ENCODE measurements at places on chromosomes 3 and 15.

DNA sequence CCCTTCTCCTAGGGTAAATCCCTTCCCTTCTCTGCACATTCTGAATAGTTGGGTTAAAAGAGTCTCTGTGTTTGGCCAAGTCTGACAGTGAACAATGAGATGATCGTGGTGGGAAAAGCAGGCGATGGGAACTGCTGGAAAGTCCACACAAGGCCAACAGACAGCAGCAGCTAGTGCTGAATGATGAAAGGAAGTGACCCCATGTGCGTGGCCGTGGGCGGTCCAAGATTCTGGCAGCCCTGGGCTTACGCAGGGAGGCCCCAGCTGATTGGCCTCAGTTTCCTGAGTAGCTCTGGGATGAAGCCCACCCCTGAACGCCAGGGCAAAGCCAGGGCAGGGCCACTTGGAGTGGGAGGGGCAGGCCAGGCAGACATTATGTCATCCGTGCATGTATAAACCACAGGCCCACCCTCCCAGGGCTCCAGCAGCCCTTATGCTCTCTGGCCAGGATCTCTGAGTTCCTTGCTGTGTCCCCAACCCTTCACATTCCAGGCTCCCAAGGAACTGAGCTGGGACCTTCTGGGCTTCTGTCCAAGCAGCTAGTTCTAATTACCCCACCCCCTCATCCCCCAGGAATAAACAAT is 57.8 kb downstream of the CDC25A start:
- DNase-seq: peak; percentile 82

DNA sequence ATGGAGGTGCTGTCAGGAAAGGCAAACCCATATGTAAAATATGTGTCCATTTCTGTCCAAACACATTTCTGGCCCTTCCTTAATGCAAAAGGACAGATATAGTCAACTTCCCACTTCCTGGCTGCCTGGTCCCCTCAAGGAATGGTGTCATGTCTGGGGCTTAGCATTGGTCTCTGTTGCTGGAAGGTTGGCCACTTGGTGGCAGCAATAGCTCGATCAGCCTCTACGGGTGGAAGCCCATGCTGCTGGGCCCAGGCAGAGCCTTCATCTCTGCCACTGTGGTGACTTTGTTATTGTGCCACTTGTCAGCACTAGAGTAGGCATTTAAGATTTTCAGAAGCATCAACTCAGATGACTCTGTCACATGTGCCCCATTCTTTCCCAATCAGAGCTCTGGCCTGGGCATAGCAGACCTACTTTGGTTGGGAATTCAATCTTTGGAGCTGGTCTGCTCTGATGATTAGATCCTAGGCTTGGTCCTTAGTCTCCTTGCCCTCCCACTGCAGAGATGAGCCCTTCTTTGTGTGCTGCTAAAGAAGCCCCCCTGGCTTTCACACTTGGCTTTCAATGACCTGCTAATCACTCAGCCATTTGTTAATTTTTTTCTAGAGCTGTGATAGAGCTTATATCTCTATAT is 51.0 kb upstream of the SPSB4 start:
- no peak for DNase-seq

DNA sequence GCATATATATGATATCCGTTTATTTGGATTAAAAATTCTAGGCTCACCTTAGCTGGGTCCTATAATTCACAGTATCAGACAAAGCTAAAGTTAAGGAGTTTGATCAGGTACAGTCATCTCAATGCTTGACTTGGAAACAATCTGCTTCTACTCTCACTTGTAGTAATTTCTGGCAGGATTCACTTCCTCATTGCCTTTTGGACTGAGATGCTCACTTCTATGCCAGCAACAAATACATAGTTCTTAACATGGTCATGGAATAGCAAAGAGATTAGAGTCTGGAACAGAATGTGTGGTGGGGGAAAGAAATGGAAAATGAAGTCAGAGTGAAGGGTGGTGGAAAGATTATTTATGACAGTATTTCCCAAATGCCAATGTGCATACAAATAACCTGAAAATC is 693.6 kb downstream of the CADM2 start:
- DNase-seq: no peak

GRCh38 chr3:155891321-155891720 is 20.9 kb downstream of the GMPS start:
- DNase-seq: no peak

GRCh38 chr3:64541803-64542202 is 146.0 kb downstream of the ADAMTS9 start:
- DNase-seq: no peak

DNA sequence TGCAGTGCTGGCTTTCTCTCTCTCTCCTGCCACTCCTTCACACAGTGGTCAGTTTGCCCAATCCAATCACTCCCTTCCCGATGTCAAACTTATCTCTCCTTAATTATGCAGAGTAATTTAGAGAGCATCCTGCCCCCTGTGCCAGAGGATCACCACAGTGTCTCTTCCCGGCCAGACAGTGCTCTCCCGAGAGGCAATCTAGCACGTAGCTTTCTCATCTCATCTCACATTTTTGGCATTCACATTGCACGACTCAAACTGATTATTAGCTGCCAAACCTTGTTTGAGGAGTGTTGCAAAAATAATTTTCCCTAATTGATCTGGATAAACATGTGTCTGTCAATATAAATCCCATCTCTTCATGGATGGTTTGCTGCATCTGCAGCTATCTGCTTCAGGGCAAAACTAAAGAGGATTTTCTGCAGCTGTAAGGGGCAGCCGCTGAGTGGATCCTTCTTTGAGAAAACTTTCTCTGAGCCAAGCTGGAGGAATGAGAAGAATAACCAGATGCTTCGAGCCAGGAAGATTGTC is 37.8 kb downstream of the SSUH2 start:
- DNase-seq: no peak

DNA sequence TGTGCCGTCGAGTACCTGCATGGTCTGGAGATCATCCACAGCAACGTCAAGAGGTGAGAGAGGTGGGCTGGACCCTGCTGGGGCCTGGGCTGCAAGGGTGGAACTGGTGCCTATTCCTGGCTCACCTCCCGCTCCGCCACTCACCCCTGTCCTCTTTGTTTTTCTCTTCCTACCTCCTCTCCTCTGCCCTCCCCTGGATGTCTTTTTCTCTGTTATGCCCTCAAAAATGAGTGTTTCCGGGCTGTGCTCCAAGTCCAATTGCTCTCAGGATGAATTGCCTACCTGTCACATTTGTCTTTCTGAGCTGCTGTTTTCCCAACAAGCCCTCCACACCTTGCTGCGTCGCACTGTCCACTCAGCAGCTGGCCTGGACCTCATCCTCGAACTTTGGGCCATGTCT is 28.5 kb upstream of the TATDN2 start:
- no peak for DNase-seq

- DNase-seq: no peak
Observed at GRCh38 chr3:14346191-14346590, 56.2 kb upstream of the SLC6A6 start.

DNA sequence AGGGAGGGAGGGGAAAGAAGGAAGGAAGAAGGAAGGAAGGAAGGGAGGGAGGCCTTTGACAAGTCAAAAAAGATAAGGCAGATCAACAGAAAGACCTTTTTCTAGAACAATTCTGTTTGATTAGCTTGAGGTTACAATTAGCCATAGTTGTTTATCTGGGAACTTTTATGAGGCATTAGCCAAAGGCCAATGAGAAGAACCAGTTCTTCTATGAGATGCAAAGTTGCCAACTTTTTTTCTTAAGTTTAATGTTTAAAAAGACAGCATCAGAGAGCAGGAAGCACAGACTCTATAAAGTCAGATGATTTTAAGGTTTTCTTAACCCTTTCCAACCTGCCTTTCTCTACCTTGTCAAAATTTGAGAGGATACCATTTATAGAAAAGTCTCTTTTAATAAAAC is 301.3 kb upstream of the NR2F2 start:
- DNase-seq: no peak

DNA sequence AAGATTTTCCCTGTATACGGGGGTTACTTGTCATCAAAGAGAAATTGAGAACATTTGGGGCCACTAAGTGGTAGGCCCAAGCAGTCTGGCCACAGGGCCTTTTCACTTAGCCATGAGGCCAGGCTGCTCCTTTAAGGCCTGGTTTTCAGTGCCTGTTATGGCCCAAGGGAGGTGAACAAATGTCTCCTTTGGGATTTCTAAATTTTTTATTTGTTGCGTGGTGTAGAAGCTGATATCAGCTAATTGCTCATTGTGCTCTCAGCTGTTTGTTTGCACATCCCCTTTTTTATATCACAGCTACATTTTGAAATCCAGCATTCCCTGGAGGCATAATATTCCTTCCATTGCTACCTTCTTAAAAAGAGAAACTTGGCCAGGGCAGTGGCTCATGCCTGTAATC is 48.5 kb downstream of the RLBP1 start:
- no peak for DNase-seq

GRCh38 chr15:78955355-78955754 is 10.5 kb upstream of the CTSH start:
- no peak for DNase-seq

DNA sequence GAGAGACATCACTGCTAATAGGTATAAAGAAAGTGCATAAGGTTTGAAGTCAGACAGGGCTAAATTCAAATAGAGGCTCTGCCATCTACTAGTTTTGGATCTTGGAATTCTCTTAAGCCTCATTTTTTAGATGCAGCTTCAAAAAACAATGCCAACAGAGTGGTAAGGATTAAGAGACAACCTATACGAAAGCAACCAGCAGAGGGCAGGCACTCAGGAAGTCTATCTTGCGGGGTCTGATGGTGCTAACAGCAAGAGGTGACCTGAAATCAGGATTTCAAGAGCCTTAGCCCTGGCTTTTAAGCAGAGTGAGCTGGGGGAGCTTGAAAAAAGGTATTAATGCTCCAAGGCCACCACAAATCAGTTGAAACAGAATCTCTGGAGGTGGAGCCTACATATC is 40.7 kb downstream of the LDHAL6B start:
- DNase-seq: peak; percentile 22

DNA sequence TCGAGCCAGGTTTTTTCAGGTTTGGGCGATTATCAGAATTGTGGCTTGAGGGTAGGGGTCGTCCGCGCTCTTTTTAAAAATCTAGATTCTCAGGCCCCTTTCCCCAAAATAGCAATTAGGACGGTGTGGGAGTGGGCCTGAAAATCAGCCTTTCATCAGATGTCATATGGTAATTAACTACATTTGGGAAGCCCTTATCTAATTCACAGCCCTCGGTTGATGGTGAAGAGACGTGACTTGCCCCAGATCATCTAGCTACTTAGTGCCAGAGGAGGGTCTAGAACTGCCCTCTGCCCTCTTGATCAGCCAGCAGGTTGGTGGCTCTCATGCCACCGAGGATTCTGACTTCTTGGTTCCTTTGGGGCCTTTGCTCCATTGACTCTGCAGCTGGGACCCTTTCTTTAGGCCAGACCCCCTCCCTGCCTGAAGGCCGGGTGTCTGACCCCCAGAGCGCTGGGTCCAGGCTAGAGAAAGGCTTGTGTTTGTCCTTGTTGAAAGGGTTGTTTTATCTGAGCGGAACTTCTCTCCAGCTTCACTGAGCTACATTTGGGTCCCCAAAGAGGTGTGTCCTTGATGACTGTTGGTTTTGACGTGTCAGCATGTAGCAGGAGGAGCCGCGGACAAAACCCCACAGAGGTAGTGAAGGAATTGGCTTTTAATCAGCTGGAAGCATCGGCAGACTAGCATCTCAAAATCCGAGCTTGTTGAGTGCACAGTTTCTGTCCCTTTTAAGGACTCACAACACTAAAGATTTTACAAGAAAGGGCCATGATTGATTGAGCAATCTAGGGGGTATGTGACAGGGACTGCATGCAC is 857 bp downstream of the AEN start:
- no peak for DNase-seq

GRCh38 chr15:44468709-44469385 is 41.4 kb downstream of the CTDSPL2 start:
- DNase-seq: no peak

DNA sequence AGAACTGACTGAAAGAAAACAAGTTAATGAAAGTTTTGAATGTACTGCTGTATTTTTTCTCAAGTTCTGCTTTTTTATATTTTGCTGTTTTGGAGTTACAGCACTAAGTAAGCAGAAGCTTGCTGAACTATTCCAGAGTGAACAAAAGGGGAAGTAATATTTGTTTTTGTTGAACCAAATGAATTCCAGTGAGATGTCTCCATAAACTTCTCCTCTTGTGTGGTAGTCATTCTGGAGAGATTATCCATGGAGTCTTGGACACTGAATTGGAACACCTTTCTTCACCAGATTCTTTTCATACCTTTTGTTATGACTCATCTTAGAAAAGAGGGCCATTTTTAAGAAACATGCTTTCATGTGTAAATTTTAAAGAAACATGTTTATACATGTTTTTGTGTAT is 8.8 kb downstream of the ANKUB1 start:
- no peak for DNase-seq

- DNase-seq: no peak
Observed at GRCh38 chr3:113660896-113661295, 35.5 kb downstream of the USF3 start.

GRCh38 chr3:143163562-143164100 is 44.1 kb downstream of the CHST2 start:
- no peak for DNase-seq

GRCh38 chr15:63226155-63226883 is 36.9 kb downstream of the RAB8B start:
- no peak for DNase-seq

GRCh38 chr3:194306109-194306686 is 44.9 kb downstream of the CPN2 start:
- DNase-seq: no peak

DNA sequence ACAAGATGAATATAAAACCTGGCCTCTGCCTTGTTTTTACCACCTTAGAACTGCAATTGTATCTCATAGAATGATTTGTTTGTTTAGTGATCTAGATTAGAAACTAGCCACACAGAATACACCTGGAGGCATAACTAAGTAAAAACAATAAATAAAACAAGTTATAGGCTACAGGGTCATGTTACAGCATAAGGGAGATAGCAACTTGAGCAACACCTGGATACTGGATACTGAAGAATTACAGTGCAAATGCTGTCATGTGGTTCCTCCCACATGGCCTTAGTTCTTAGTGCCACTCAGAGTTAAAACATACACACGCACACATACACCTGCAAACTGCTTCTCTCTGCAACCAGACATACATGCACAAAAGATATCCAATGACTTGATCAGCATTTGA is 563.4 kb upstream of the DPPA4 start:
- no peak for DNase-seq

DNA sequence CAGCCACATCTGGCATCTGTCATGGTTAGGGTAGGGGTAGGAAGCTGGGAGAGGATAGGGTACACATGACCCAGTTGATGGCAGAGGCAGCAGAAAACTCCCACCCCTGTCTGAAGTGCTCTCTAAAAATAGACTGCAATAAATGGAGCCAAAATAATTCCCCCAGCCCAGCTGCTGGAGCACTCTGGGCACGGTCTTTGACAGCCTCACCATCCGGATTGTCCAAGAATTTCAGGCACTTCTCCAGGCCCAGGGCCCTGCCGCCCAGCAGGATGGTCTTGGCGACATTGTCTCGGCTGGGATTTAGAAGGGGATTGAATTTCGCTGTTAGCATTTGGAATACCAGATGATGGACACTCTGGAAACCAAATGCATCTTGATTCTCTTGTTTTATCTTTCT is 103.7 kb downstream of the IQSEC1 start:
- DNase-seq: no peak

DNA sequence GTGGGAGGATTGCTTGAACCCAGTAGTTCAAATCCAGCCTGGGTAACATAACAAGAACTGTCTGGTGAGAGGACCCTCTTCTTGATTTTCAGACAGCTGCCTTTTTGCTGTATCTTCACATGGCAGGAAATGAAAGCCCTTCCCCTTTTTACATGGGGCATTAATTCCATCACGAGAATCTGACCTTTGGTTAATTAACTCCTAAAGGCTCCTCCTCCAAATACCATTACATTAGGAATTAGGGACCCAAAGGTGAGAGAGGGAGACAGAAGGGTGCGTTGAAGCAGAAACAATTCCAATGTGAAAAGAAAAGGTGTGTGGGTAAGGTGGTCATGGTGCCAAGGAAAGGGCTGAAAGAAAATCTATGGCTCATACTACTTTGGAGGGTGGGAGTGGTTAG is 536.2 kb downstream of the MAGI1 start:
- DNase-seq: no peak
